ENCODE measurements at places on chromosomes 1 and 21.

DNA sequence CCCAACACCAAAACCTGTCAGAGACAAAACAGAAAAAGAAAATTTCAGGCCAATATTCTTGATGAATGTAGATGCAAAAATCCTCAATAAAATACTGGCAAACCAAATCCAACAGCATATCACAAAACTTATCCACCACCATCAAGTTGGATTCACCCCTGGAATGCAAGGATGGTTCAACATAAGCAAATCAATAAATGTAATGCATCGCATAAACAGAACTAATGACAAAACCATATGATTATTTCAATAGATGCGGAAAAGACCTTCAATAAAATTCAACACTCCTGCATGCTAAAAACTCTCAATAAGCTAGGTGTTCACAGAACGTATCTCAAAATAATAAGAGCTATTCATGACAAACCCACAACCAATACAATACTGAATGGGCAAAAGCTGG, 3.8 kb upstream of the OR2L5 start:
- no peak for DNase-seq

DNA sequence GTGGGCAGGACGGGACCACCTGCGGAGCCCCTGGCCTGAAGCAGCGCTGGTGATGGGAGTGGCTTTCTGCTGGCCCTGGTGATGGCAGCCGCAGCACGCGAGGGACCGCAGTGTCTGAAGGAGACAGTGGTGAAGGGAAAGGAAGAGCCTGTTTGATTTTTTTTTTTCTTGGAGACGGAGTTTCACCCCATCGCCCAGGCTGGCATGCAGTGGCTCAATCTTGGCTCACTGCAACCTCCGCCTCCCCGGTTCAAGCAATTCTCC, 40.2 kb upstream of the TRAPPC10 start:
- no peak for DNase-seq

GRCh38 chr1:94731891-94732290, 88.3 kb upstream of the SLC44A3 start:
- DNase-seq, result no peak

- no peak for DNase-seq
These were observed 74.3 kb upstream of the COG2 start for GRCh38 chr1:230568008-230568407.

DNA sequence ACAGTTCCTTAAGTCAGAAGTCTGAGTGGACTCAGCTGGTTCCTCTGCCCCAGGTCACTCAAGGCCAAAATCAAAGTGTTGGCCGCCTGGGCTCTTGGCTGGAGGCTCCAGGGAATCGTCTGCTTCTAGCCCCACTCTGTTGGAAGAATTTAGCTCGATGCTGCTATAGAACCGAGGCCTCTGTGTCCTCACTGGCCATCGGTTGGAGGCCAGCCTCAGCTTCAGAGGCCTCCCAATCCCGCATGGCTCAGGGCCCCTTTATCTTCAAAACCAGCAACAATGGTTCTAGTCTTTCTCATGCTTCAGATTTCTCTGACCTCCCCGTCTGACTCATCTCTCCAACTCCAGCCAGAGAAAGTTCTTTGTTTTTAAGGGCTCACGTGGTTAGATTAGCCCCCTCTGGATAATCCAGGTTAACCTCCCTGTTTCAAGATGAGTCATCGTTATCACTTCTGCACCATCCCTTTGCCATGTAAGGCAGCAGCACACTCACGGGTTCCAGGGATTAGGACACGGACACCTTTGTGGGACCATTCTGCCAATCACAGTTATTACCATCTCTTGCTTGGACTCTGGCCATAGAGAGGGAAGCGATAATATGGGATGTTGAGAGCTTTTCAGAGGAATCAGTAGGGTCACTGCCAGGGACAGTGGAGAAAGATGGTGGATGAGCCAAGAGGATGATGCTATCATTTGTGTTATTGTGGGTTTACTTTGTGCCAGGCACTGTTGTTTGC, 13.6 kb downstream of the FHAD1 start:
- no peak for DNase-seq

- no peak for DNase-seq
These were observed 10.1 kb upstream of the SLC25A33 start for GRCh38 chr1:9529190-9529589.

- DNase-seq, result no peak
These were observed 188.9 kb upstream of the MAP1LC3C start for GRCh38 chr1:242187816-242188215.

DNA sequence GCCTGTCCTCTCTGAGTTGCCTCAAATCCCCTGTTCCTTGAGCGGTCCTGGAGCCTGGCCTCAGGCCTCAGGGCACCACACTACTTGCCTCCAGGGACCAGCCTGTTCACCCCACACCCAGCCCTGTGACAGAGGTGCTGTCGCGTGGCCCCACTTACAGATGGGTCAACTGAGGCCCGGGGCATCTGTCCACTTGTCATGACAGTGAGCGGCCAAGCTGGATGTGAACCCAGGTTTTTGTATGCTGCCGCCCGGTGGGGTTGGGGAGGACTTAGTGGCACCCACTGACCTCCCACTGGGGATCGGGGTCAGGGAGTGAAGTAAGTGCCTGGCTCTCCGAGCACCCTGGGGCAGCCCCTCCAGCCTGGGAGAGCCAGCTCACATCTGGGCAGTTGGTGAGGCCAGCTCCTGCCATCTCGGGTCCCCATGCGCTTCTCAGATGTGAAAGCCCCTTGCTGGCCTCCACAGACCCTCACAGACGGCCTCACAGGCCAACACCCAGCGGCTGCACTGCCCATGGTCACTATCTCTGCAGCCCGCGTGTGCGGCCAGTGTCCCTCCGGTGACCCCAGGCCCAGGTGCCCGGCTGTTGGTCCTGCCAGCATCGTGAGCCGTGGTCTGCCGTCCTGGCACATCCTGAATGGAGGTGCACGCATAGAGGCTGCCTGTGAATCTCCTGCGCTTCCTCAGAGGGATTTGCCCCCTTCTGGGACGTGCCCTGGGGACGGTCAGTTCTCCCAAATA, 9.3 kb upstream of the FAAP20 start:
- DNase-seq, result no peak

GRCh38 chr1:193705554-193705981, 519.2 kb upstream of the B3GALT2 start:
- no peak for DNase-seq

- no peak for DNase-seq
These were observed 124.1 kb downstream of the XCL2 start for GRCh38 chr1:168419736-168420135.

- no peak for DNase-seq
These were observed 31.7 kb upstream of the TADA1 start for GRCh38 chr1:166907763-166908162.

- DNase-seq, result no peak
These were observed 201.4 kb upstream of the USP25 start for GRCh38 chr21:15528346-15528745.

GRCh38 chr1:98389809-98390208, 271.7 kb upstream of the SNX7 start:
- DNase-seq, result no peak

DNA sequence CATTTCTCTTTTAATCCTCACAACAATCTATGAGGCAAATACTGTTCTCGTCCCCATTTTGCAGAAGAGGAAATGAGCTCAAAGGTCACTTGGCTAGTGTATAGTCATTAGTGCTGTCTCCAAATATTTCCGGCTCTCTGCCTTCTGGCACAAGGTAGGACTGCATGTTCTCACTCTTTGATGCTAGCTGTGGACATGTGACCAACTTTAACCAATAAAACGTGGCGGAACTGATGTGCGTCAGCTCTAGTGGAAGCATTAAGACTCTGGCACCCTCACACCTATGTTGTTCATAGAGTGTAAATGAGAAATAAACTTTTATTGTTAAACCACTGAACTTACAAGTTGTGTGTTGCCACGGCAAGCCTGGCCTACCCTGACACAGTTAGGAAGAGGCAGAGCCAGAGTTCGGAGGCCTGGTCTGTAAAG, 5.0 kb upstream of the KIF21B start:
- no peak for DNase-seq

GRCh38 chr1:40405812-40406211, 32.3 kb downstream of the SMAP2 start:
- DNase-seq, result no peak

- DNase-seq, result no peak
These were observed 20.7 kb downstream of the CTNNBIP1 start for GRCh38 chr1:9889411-9889810.

- no peak for DNase-seq
These were observed 118.1 kb downstream of the SYT2 start for GRCh38 chr1:202592146-202592545.

GRCh38 chr1:244835276-244836134, at the start of gene COX20:
Gene COX20 (plus strand): TSS chr1:244835658. CDS start chr1:244835715, 57 bp downstream.
- peak; percentile 93 for DNase-seq

GRCh38 chr1:58780411-58780810, 3.4 kb downstream of the JUN start:
- no peak for DNase-seq
